ENCODE measurements at places on chromosomes 4 and X.
A peak's percentile ranks its signal among the peaks of the same experiment; 100 is the strongest.

GRCh38 chr4:164606478-164606877 is 147.5 kb upstream of the SMIM31 start:
- no peak for DNase-seq

- no peak for DNase-seq
Measured at GRCh38 chr4:78324625-78325024, 226.9 kb upstream of the ANXA3 start.

GRCh38 chrX:48787505-48788443 is 1.4 kb downstream of the GATA1 start:
- DNase-seq, result no peak

DNA sequence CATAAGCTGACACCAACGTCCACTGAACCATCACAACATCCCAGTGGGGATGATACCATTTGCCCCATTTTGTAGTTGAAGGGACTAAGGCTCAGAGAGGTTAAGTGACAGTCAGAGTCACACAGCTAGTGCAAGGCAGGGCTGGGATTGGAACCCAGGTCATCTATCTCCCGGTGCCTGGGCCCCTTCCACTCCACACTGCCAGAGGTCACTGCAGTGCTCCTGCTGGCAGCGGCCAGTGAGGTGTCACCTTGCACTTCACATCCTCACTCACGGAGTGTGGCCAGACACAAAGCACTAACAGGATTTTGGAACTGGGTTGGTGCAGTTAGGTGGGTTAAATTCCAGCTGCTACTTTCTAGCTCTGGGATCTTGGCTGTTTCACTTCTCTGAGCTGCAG is 118.7 kb downstream of the ENPP6 start:
- no peak for DNase-seq

DNA sequence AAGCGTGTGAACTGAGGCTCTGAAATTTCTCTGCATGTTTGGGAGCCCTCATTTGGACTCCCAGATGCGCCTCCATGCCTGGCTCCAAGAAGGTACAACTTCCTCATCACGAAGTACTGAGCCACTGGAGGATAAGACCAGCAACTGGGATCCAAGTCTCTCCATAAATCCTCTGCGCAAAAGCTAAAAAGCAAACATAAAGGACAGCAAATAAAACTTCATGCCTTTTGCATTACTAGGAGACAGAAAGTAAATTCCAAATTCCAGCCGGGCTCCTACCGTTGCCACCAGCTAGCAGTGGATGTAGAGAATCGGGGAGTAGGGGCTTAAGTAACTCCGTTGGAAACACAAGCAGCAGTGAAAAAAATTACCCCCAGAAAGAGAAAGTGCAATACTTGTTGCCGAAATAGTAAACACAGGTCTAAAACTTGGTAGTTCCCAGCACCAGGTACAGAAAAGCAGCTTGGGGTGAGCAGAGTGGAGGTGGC is 477.1 kb upstream of the TENM3 start:
- no peak for DNase-seq

DNA sequence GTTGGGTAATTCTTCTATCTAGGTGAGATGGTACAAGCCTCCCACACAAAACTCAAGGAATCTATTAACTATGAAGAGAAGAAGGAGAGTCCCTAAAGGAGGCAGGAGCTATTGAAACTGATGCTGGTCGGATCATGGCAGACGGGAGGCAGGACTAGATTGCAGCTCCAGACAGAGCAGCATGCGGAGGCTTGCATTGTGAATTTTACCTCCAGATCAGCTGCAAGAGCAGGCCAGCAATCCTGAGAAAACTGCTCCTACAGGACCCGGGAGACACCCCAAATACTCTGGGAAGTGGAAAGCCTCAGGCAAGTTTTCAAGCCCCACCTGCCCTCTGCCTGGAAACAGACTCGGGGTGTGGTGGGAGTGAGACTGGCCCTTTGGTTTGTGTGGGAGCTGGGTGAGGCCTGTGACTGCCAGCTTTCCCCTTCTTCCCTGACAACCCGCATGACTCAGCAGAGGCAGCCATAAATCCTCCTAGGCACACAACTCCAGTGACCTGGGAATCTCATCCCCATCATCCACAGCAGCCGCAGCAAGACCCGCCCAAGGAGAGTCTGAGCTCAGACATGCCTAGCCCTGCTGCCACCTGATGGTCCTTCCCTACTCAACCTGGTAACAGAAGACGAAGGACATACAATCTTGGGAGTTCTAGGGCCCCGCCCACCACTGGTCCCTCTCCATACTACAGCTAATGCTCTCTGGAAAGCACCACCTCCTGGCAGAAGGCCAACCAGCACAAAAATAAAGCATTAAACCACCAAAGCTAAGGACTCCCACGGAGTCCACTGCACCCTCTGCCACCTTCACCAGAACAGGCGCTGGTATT is 30.9 kb downstream of the GATB start:
- DNase-seq, result no peak

DNA sequence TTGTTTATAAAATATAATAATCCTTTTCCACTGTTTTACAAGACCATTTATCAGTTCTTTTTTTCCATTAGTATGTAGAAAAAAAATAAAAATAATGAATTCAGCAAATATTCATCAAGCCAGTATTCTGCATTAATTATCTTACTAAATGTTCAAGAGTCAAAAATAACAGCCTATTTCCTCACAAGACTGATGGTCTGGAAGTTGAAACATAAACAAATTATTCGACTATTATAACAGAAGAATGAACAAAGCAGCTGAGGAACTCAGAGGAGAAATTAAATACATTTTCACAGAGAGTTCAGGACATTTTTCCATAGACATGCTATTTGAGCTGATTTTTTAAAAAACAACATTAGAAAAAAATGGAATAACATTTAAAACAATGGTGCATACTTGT is 2594.8 kb downstream of the ARAP2 start:
- DNase-seq, result no peak

GRCh38 chr4:138727731-138728130 is 287.9 kb upstream of the NOCT start:
- peak; percentile 93 for DNase-seq

DNA sequence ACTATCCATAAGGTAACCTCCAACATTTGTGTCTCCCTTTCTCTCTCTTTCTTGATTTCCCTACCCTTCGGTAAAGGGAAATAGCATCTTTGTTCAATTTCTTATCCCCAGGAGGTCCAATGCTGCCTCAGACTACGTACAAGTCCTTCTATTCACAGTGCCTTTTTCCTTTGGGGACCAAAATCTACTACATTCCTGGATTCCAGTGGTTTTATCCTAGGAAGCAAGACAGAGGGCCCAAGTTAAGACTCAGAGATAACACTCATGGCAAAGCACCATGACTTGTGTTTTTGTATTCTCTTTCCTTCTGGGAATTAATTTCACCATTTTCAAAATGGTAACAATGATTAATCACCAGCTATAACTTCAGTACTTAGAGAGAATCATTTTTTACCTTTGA is 10.6 kb downstream of the G3BP2 start:
- no peak for DNase-seq

DNA sequence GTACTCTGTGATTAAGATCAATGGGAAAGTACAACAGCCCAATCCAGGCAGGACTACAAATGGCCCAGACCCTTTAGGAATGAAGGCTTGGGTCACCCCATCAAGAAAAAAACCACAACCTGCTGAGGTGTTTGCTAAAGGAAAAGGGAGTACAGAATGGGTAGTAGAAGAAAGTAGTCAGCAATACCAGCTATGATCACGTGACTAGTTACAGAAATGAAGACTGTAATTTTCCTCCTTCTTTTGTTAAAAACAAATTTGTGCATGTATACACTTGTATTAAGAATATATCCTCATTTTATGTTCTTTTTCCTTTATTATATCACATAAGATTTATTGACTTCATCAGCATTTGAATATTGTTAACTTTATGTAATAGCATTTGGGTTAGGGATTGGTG is 160.1 kb upstream of the TBX22 start:
- DNase-seq, result no peak

DNA sequence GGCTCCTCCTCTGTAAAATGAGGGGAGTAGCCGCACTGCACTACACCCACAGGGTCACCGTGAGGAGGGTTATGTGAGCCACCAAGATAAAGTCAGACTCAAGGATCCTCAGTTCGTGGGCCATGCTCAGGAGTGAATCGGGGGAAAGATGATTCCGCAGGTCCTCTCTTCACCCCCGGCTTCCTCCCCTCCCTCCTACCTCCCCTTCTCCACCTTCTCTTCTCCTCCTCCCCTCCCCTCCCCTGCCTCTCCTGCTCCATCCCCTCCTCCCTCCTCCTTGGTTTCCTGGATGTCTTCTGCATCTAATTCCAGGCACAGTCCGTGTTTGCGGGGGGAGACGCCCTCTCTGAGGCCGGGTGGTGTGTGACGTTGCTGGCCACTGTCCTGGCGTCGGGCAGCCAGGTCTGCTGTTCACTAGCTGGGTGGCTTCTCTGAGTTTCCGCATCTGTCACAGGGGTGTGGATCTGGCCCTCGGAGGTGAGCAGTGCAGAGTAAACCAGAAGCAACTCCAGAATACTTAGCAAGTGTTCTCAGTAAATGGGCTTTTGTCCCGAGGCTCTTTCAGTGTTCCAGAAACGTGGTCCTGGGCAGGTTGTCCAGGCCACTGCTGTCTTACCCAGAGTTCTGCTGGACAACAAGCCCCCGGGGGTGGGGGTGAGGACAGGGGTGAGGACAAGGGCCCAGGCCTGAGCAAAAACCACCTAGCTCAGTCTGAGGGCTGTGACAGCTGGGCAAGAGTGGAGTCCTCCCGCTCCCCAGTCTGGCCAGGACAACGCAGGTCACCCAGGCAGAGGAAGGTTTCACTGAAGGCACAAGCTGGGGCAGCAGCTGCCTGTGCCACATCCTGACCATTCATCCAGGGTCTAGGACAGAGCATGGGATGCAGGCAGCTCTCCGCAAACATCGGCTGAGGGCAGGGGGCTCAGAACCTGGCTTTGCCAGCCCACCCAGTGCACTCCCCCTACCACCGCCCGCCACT is 92.4 kb downstream of the PPP2R2C start:
- DNase-seq, result no peak

- peak; percentile 1 for DNase-seq
Measured at GRCh38 chr4:27176400-27176799, 315.8 kb downstream of the STIM2 start.

- DNase-seq, result no peak
Measured at GRCh38 chr4:156957556-156957955, 14.0 kb downstream of the PDGFC start.

DNA sequence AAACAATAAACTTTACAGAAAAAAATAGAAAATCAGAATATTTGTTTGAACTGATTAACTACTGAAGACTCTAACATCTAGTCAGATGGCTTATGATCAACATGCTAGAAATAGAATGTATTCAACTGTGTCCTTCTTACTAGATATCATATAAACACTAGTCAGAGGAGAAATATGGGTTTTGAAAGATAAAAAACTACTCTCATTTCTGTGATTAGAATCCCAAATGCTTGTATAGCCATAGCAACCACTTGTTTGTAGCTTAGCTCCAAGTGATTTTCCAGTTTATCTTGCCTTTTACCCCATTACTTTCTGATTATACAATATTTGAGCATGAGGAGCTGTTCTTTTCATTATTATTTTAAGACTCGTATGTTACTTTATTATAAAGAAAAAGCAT is 31.2 kb downstream of the USP38 start:
- no peak for DNase-seq

GRCh38 chrX:121036951-121037350 is 10.5 kb upstream of the GLUD2 start:
- no peak for DNase-seq

DNA sequence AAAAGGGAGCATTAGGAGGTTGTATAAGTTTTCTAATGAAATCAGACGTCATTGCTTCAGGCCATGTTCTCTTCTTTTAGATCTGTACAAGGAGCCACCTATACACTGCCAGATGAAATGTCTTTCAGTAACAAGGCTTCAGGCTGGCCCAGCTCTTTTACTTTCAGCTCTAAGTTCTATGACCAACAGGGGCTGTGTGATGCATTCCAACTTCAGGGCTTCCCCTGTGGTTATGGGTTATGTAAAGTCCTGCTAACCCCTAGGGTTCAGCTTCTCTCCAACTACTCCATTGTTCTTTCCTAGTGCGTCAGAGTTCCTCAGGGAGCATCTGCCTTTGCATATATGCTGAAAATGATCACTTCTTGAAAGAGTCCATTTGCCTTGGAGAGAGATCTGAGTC is 79.4 kb upstream of the TTC29 start:
- DNase-seq, result no peak

GRCh38 chr4:172243551-172243950 is 430.3 kb downstream of the GALNTL6 start:
- DNase-seq, result no peak

- no peak for DNase-seq
Measured at GRCh38 chr4:112857461-112857860, 192.0 kb upstream of the ANK2 start.

- no peak for DNase-seq
Measured at GRCh38 chrX:39377157-39377556, 575.9 kb downstream of the MID1IP1 start.

DNA sequence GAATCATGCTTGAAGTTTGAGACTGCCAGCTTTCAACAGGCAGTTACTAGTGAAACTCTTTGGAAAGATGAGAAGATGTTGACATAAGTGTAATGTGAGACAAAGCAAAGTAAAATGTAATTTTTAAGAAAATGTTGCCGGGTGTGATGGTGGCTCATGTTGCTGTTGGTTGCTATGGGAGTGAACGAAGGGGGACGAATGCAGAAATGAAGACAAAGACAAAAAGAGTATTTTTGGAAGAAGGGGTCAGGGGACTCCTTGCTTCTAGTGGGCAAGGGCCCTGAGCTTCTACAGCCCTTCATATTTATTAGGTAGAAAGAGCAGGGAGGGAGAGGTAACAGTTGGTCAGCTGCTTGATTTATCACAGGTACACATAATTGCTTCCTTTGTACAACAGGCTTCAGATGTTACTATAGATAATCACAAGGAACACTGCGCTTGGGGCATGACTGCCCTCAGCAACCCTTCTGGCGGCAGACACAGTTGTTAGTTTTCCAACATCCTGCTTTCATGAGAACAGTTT is 11.9 kb upstream of the UGDH start:
- no peak for DNase-seq

DNA sequence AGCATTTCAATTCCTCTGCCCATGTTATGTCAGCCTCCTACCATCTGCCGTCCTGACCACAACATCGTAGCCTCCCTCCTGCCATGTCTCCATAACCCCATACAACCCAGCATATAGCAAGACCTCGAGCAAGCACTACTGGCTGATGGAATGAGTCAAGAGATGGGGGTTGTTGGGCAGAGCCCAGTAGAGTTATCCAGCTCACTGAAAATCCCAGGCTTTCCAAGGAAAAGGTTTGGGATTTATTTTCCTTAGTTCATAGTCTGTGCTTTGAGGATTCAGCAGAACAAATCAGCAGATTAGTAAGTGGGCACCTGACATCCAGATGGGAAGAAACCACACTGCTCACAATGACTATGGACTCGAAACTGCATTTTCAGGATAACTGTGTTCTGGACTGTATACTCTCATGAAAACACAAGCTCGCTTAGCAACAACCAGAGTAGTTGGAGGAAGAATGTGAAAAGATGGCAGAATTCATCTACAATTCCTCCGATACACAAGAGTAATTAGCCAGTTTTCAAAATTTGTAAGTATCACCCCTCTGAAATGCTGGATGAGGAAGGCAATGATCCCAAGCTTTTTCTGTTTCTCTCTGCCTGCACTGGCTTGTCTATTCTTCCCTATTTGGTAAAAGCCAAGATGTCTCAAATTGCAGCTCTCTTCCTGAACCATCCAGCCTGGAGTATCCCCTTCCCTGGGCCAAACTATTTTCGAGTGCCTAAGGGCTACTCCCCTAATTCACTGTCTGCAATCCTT is 186.2 kb upstream of the TBL1X start:
- no peak for DNase-seq
